Activated effector memory CD4-positive, alpha-beta T cell treated with anti-CD3 and anti-CD28 coated beads, Interleukin-2, amount 50 U/mL, for 16 hours (primary cell): ENCODE measurements at places on chromosomes 6 and 20.

DNA sequence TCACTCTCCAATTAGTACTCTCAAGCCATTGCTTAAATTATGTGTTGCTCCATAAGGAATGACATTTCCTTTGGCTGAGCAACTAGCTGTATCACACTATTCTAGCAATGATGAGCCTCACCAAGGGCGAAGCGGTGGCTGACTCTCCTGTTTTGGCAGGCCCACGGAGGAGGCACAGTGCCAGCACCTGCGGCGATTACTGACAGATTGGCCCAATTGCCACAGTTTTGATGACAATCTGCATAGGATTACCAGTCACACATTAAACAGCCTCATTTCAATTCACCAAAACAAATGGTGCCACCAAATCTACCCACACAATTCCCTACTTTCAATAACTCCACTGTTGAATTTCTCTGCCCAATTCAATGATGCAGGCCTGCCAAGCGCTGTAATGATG lies 286.9 kb downstream of the PTPRK start:
- no peak for DNase-seq

DNA sequence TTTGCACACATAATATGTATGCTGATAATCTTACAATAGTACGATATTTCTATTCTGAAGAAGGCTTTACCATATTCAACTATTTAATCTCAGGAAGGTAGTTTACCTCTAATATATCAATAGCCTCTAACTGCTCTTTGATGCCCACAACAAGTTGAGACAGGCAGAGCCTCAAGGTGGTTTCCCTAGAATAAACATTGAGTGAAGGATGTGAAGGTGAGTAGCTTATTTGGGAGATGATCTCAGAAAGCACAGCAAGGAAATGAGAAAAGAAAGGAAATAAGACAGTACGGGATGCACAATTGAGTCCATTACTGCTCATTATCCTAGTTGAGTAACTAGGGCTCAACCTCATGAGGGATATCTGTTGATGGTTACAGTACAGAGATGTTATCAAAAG lies 638.4 kb downstream of the MAFB start:
- no peak for DNase-seq

DNA sequence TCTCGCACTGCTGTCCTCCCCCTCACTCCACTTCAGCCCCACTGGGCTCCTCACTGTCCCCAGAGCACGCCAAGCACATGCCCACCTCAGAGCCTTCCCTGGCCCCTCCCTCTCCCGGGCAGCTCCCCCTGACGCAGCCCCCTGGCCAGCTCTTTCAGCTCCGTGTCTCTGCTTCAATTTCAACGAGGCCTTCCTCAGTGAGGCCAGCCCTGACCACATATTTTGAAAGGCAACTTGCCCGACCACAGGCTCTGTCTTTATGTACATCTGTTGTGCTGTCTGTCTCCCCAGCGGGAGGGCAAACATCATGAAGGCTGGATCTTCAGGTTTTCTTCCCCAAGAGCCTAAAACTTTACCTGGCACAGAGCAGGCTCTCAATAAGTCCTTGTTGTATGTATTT lies 44.6 kb downstream of the JPH2 start:
- no peak for DNase-seq

- DNase-seq, result no peak
Measured at GRCh38 chr20:12825226-12825595, 183.6 kb upstream of the SPTLC3 start.

DNA sequence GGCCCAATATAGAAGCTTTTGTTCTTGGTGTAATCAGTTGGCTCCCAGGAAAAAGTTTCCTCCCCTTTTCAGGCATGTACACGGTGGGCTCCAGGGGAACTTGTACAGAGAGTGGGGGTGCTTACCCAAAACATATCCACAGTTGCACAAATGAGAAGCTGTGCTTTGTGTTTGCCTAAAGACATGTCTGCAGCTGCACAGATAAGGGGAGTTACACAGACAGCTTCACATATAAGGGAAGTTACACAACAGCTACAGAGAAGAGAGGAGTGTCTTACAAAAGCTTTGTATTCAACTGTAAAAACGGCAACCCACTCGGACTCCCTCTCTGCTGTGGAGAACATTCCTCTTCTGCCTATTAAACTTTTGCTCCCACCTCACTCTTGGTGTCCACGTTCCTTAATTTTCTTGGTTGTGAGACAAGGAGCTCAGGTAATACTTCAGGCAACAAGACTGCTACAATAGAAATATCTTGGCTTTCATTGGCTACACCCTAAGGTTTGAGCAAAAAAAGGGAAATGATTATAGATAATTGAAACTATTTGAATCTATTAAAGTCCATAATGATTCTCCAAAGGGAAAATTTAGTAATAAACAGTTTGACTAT lies 7.4 kb upstream of the PNRC1 start:
- DNase-seq, result no peak

DNA sequence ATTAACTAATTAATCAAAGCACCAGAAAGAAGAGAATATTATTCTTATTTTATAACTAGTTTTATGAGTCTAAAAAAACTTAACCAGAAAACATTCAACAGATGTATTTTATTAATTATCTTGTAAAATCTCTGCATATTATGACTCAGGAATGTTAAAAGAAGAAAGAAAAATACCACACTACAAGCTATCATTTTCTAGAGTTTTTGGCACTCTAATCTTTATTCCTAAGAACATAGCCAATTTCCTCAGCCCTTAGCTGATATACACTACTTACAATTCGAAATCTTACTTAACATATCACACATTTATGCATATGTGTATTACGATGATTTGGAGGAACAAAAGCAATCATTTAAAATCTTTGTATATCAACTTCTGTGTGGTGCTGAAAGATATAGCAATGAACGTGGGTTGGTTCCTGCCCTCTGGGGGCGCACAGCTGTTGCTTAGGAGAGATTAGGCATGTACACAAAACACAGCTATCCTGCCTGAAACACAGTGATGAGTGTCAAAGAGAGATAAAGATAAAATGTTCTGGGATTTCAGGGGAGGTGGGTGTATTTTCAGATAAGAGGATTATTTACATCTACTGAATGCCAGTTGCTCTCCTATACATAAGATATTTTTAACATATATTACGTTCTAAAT lies 404.5 kb downstream of the SYNE1 start:
- DNase-seq, result peak; percentile 64

DNA sequence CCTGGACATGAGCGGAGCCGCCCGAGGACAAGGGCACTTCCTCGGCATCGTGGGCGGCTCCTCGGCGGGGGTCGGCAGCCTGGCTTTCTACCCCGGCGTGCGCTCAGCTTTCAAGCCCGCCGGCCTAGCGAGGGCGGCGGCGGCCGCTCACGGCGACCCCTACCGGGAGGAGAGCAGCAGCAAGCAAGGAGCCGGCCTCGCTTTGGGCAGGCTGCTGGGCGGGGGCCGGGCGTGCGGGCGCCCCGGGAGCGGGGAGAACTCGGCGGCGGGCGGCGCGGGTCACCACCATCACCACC lies 6.7 kb downstream of the PRDM13 start:
- peak; percentile 77 for DNase-seq
